ENCODE measurements at places on chromosomes 2 and 18.

DNA sequence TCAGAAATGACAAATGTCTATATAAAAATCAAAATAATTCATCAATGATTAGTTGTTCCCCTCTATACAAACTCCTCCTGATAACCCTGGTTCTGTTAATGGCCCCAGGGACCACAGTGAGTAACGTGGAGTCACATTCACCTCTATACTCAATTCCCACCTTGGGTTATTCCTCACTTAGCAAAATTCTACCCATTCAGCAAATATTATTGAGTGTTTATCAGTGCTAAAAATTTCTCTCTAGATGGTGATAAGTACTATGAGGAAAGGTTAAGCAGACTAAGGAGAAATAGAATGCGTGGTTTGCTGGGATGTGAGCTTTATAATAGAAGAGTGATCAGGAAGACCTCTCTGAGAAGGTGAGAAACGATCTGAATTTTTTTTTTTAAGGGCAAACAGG lies 1124.5 kb downstream of the BCL11A start:
- no peak for DNase-seq

- peak; percentile 82 for DNase-seq
Observed at GRCh38 chr2:60934165-60934722, 52.9 kb downstream of the REL start.

- DNase-seq: no peak
Observed at GRCh38 chr2:240233885-240234502, 93.5 kb upstream of the OTOS start.

- peak; percentile 91 for DNase-seq
Observed at GRCh38 chr18:10072671-10073175, 158.9 kb downstream of the VAPA start.

DNA sequence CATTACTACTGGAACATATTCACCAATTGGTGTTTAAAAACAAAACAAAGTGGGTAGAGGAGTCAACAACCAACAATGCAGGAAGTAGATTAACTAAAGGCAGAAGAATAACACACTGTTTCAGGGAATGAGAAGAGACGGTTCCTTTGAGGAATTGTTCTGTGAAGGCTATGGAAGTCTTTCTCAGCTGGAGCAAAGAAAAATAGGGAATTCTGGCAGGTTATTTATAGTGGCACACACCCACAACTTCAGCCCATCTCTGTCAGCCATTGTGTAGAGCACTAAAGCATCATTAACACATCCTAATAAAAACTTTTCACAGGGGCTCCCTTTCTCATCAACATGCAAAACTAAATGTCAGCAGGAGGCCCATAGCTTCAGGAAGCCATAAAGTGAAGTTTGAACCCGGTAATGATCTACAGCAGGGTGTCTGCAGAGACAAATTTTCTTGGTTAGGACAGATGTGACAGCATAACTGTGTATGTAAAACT lies 113.6 kb downstream of the CDH2 start:
- no peak for DNase-seq
